ENCODE measurements at places on chromosomes 13 and 19.

DNA sequence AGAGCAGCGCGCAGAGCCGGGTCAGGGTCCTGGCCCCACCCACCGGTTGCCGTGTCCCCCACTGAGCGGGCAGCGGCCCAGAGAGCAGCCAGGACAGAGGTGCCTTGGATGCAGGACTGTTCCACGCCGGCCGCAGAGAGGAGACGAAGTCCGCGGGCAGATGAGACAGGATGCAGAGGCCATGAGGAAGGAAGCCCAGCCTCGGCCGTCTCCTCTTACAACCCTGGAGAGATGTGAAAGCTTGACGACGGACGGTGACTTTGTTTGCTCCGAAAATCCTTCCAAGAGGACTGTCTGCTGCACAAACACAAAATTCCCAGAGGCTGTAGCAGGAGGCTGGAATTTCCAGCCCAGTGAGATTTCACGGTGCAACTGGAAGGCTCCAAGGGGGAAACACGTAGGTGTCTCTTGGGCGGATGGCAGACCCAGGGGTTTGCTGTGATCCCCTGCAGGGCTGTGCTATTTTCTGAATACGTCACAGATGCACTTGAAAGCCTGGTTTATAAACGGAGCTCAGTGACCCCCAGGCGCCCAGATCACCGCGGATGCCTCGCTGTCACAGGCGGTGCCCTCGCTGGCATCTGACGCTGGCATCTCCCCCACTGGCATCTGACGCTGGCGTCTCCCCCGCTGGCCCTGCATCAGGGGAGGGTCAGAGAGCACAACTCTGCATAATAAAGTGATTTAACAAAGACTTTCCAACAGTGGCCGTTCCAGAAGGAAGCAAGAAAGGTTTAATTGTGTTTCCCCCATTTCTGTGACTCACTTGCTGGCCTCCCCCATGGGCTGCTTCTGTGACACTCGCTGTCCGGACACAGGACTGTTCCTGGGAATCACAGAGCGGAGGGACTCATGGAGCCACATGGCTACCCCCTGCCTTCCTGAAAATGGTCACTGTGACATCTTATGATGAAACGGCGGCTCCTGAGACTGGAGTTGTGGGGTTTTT, 62.0 kb upstream of the C13orf46 start:
- DNase-seq, result no peak

GRCh38 chr19:3532154-3532786, 6.7 kb upstream of the TEKTIP1 start:
- no peak for DNase-seq

- DNase-seq, result peak; percentile 99
Measured at GRCh38 chr19:13986348-13986904, 19.7 kb downstream of the RFX1 start.

GRCh38 chr19:16030964-16031871, 45.1 kb upstream of the TPM4 start:
- no peak for DNase-seq

DNA sequence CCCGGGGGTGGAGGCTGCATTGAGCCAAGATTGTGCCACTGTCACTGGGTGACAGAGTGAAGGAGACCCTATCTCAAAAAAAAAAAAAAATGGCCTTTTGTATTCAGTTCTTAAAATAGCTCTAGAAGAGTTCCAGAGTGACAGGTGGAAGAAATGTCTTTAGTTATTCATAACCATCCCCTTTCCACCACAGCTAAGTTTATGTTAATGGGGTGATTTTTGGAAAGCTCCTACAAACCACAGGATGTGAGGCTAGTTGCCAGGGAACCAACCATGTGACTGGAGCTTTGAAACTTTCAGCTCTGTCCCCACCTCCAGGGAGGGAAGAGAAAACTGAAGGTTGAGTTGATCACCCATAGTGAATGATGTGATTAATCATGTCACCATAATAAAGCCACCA, 6.9 kb downstream of the ZNF490 start:
- peak; percentile 70 for DNase-seq

GRCh38 chr13:106484084-106484483, 51.4 kb downstream of the EFNB2 start:
- DNase-seq, result no peak

DNA sequence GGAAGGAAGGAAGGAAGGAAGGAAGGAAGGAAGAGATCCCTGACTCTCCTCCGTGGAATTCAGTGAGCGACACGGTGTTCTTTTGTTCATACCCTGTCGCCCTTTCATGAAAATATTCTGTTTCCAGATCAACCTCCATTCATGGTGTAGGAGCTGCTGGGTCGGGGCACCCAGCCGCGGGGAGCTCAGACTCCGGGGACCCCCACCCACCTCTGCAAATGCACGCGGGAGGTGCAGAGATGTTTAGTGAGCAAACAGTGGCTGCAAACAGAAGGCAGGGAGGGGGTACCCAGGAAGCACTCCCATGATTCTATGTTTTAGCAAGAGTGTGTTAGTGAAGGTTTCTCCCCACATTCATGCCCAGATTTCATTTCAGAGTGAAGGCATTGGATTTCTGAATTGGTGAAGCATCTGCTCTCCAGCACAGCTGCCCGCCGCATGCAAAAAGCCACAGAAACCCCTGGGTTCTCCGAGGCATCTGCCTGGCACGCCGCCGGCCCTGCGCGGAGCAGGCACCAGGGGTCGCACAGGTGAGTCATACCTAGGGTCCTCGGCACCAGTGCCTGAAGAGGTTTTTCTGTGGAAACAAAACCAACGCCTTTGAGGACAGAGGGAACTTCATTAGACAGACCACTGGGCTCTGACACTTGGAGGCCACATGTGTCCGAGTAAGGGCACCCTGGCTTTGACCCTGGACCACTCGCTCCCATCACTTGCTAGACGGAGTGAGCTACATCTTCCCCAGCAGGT, 80.6 kb downstream of the ZNF557 start:
- no peak for DNase-seq

DNA sequence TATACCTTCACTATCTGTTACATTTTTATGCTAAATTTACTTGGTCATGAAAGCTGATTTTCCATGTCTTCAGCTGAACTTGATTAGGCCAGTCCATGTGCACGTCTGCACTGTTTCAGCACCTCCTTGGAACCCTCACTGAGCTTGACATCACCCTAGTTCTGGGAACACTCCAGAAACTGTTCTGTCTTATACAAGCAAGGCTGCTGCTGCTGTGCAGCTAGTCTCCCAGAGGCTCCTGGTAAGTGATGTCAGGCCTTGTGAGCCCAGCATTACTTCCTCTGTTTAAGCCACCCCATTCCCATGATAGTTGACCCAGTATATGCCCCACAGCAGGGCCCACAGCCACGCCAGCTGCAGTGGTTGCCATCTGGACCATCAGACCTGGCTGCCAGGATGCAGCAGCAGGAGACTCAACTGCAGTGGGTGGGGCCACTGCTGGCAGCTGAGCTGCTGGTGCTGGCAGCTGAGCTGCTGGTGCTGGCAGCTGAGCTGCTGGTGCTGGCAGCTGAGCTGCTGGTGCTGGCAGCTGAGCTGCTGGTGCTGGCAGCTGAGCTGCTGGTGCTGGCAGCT, 90.5 kb upstream of the AKAP11 start:
- DNase-seq, result no peak

DNA sequence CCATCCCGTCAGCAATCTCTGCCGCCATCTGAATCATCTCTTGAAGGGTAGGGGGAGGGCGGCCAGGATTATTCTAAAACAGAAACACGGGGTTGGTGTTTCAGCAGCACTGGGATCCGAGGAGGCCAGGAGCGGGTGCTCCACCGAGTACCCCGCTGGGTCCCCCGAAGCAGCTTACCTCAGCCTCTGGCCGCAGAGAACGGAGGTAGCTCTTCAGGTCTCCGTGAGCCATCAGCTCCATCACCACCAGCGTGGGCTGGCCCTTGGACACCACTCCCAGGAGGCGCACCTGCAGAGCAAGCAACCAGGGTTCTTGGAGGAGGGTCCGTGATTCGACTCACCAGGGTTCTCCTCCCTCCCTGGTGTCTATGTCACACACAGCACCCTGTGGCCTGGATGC, 53.2 kb downstream of the ZNF557 start:
- DNase-seq, result no peak

DNA sequence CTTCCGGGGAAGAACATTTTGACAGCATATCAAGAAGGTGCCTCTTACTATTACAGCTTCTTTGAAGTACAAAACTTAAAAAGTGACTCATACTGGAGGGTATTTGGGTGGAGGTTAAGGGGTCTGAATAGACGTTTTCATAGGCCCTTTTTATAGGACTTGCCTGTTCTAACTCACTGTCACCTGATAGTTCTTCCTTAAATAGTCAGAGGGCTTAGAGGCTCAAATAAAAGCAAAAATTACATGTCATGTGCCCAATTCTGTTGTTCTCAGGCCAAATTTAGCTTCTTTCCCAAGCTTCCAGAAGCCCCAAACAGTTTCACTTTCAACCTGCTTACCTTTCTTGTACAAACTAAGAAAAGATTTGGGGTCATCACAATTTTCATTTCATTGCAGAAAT, 16.1 kb upstream of the SLC46A3 start:
- no peak for DNase-seq

GRCh38 chr13:45331123-45331619, 9.8 kb downstream of the TPT1 start:
- DNase-seq, result no peak

GRCh38 chr13:39374741-39375189, 228.2 kb downstream of the LHFPL6 start:
- DNase-seq, result no peak

- DNase-seq, result no peak
Measured at GRCh38 chr13:38824342-38824741, 137.5 kb downstream of the FREM2 start.

Measured in CD8-positive, alpha-beta T cell (primary cell).